ENCODE measurements at places on chromosomes 6 and 20.

- DNase-seq: peak; percentile 20
These were observed 2.5 kb upstream of the HEY2 start for GRCh38 chr6:125746731-125747588.

- no peak for DNase-seq
These were observed 214.3 kb upstream of the CDYL start for GRCh38 chr6:4561773-4562400.

GRCh38 chr20:25356271-25356933 lies 34.2 kb downstream of the ABHD12 start:
- DNase-seq: no peak

DNA sequence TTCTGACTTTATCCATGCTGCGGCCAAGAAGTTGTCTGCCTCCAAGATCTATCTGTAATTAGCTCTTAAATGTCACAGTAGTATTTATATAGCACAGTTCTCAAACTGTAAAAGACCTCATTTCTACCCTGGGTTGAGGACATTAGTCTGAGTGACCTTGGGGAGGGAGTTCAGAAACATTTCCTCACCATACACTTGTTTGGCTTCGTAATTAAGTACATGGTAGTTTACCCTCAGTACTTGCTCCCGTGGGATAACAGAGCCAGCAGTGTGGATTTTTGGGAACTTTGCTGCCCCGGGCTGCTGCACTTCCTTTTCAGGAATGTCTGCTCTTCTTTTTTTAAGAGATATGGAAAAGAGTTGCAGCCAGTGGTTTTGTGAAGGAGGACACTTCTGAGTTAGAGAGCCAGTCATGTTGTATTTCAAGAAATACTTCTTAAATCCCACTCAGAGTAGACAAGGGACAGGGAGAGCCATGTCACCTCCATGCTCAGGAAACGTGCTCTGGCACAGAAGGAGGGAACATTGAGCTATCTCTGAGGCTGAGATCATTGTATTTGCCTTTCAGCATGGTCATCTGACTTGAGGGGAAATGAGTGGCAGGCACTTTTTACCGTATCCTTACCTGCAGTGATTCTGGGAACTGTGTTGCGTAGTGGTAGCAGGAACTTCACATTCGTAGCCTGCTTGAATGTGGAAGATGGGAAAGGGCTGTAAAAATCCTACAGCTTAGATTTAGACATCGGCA lies 33.6 kb downstream of the RPRD1B start:
- DNase-seq: no peak
